IPS DF 6.9 (cell line): ENCODE measurements at places on chromosomes 1 and 21.

DNA sequence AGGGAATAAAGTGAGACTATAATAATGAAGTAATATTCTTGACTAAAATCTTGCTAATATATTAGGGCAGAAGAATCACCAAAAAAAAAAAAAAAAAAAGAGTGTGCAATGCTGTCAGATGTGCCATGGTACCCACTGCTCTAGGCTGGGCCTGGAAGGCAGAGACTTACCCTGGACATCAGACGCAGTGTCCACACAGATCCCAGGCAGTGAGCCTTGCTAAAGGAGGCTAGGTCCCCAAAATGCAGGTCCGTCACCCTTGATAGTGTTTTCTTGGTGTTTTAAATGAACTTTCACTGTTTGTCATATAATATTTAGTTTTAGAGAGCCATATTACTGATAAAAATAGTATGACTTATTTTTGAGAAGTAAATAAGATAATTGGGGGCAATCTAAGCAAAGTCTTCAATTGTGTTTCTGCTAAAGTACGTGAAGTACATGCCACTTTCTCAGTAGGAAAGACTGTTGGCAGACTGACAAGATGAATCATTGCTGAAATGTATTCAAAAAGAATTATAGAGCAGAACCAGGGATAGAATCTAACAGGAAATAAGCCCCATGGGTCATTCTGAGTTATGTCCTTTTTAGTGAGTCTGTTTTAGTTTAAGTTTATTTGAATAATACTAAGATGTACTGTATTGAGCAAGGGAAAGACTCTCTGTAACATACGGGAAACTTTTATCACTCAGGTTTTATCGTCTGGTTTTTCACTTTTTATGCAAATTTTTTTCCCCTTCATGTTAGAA lies 74.6 kb upstream of the PDC start:
- H3K36me3 ChIP-seq: no peaks in the 10 kb centered on the region
- no peaks in the 10 kb centered on the region for H3K27me3 ChIP-seq
- DNase-seq: no peak
- H3K4me3 ChIP-seq: no peak overlapping the region

- H3K4me1 ChIP-seq: no peaks in the 10 kb centered on the region
- no peak overlapping the region for H3K4me3 ChIP-seq
- no peaks in the 10 kb centered on the region for H3K27me3 ChIP-seq
- no peak for DNase-seq
- no peak overlapping the region for H3K27ac ChIP-seq
These were observed 2.2 kb downstream of the PPP2R5A start for GRCh38 chr1:212287261-212287895.

- no peaks in the 10 kb centered on the region for H3K27me3 ChIP-seq
- H3K27ac ChIP-seq: no peak overlapping the region
- no peaks in the 10 kb centered on the region for H3K36me3 ChIP-seq
- H3K4me1 ChIP-seq: no peaks in the 10 kb centered on the region
- peak; percentile 22 for DNase-seq
These were observed 38.4 kb upstream of the SPAG17 start for GRCh38 chr1:118223426-118223825.

DNA sequence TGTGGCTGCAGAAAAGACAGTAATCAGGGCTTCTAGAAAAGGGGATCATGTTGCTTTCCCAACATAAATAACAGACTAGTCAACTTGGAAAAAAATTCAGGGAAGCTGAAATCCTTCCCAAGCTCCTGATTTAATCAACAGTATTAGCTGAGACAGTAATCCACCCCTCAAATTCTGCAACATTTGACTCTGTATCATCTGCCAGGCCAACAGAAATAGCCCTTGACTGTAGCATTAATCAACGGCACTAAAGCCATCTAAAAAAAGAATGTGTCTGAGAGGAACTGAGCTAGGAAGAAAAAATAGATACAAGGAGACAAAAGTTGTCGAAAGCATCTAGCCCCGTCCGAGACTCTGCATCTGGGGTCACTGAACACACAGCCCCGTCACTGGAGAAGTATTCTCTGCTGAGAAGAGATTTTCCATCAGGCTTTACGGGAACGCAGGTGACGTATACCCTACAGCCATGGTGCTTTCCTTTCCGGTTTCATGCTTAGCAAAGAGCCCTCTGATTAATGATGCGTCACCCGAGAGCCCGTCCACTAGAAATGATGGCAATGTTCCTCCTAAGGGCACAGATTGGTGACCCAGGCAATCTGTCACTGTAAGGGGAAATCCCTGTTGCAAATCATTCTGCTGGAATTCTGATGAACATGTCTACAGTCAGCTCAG lies 42.1 kb upstream of the TP53BP2 start:
- H3K27ac ChIP-seq: no peak overlapping the region
- no peaks in the 10 kb centered on the region for H3K27me3 ChIP-seq
- no peak overlapping the region for H3K4me3 ChIP-seq
- no peak for DNase-seq

GRCh38 chr1:23401313-23401712 lies 23.2 kb downstream of the TCEA3 start:
- H3K4me3 ChIP-seq: no peak overlapping the region
- no peak overlapping the region for H3K27ac ChIP-seq
- H3K4me1 ChIP-seq: no peaks in the 10 kb centered on the region
- H3K36me3 ChIP-seq: no peaks in the 10 kb centered on the region
- no peak for DNase-seq
- H3K27me3 ChIP-seq: peaks cover 38% of the 10 kb centered on the region

DNA sequence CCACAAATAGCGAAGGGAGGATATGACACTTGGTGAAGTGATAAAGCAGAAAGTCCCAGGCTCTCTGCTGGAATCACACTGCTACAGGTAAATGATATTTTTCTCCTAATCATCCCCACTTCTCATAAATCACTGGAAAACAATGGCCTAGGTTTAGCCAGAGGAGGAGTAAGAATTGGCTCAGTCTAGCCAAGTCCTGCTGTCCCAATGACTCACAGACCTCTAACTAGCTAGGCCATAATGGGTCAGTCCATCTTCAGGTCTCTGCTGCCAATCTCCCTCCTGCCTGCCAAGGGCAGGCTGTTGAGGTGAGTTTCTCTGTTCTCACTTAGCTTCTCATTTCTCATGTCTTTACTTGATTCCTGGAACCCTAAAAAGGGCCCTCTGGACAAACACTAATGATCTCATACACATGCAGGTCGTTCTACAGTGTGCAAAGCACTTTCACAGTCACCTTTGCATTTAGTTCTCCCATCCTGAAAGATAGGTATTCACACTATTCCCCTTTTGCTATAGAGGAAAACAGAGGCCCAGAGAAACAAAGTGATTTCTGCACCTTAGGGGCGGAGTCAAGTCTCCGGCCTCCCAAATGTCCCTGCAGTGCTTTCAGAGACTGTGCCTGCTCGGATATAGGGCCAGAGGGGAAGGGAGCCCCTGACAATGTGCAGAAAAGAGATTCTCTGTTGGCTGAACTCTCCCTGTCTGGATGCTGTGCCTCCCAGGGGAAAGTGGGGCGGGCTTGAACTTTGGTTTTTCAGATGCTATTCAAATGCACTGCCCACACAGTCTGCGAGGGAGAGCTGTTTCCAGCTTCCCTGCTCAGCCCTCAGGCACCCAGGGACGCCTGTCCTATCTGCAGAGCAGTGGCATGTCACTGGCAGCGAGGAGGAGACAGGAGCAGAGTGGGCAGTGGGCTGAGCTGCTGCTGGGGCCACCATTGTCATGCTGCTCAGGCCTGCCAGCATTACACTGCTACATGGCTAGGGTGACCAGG lies 3.9 kb upstream of the CDK18 start:
- peaks cover 7% of the 10 kb centered on the region for H3K4me1 ChIP-seq
- no peaks in the 10 kb centered on the region for H3K27me3 ChIP-seq
- DNase-seq: no peak

GRCh38 chr1:234962340-234962989 lies 166.2 kb downstream of the TOMM20 start:
- no peak for DNase-seq
- no peaks in the 10 kb centered on the region for H3K36me3 ChIP-seq
- no peak overlapping the region for H3K27ac ChIP-seq
- H3K4me1 ChIP-seq: peaks cover 5% of the 10 kb centered on the region; the same call in 1 of the 2 replicates
- H3K27me3 ChIP-seq: no peaks in the 10 kb centered on the region
- no peak overlapping the region for H3K4me3 ChIP-seq

- H3K27ac ChIP-seq: no peak overlapping the region
- H3K4me1 ChIP-seq: no peaks in the 10 kb centered on the region; the same call in 1 of the 2 replicates
- peak overlapping the region; percentile 80 for H3K4me3 ChIP-seq
These were observed 31.2 kb downstream of the DNTTIP2 start for GRCh38 chr1:93847811-93848288.

GRCh38 chr21:22154579-22155274 lies 1156.5 kb downstream of the NCAM2 start:
- no peaks in the 10 kb centered on the region for H3K4me1 ChIP-seq
- no peak for DNase-seq
- H3K27ac ChIP-seq: no peak overlapping the region
